NCI-H1930 (cell line): ENCODE measurements at places on chromosomes 7 and 10.

DNA sequence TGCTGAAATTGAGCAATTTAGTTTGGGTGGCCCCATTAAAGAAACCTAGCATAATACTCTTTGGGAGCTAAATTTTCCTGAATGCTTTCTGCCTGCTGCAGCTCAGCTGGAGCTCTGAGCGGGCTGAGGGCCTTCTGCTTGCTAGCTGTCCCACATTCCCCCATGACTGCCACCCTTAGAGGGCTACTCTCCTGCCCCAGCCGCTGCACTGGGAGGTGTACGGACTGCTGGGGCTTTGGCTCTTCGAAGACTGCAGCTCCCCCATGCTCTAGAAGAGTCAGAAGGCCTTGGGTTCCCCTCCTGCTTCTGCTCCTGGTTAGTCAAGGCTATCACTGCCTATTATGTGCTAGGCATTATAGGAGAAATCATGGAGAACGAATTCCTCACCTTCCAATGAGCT lies 31.5 kb downstream of the BLVRA start:
- no peak for DNase-seq

- DNase-seq, result no peak
These were observed at the start of gene MYL7 for GRCh38 chr7:44141221-44141850. Gene MYL7, minus strand, starts transcription at chr7:44141332. Its CDS starts 27 bp downstream, at chr7:44141305.

GRCh38 chr10:106560925-106561640 lies 603.4 kb downstream of the SORCS1 start:
- no peak for DNase-seq

DNA sequence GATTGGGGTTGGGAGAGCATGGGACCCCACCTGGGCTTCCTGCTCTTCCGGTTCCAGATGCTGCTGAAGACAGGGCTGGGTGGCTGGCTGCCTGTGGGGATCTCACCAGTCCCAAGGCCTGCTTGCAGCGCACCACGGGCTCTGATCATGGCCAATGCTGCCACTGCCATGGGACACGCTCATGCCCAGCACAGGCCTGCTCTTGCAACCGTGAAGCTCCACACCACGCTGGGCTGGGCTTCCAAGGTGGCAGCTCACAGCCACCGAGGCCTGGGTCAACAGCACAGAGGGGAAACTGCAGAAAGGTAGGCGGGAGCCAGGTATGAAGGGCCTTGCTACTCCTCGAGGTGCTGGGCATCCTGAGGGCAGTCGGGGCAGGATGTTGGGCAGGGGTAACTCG lies 72.1 kb upstream of the LRRC18 start:
- no peak for DNase-seq

DNA sequence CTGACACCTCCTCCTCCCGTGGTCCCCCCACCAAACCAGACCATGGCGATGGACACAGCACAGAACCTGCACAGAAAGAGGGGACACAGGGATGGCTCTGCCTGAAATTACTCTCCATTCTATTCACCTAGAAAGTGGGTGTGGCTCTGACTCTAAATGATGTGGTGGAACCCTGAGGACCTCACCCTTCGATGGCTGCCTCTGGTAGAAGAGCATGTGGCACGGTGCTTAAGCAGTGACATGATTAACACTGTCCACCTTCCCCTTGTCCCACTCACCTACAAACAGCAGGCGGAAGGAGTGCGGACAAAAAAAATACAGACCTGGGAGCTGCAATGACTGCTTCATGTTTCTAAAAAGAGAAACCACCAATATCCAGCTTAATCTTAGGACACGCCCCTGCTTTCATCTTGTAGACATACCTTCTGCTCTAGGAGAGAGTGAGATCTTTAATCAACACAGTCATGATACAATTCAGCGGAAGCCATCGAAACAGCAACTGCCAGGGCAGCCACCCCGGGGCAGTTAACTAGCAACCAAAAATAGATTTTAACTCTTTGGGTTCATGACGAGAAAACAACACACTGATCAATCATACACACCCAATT lies 11.4 kb downstream of the JCAD start:
- no peak for DNase-seq

DNA sequence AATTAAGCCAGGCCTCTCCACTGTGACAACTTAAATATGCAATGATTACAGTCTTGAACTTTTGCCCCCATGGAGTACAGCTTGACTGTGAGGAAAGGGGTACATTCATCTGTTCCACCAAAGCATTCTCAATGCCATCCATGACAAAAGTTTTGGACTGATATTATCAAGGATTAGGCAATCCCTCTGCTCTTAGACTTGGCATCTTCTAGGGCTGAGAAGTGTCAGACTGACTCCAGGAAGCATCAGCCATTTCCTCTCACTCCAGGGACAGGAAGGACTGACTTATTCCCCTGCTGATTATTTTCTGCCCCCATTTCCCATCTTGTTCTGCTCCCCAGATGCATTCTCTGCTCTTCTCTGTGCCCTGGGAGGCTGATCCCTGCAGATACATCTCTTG lies 69.7 kb downstream of the ZNF365 start:
- no peak for DNase-seq

GRCh38 chr7:47517821-47518480 lies 64.0 kb downstream of the TNS3 start:
- no peak for DNase-seq

GRCh38 chr7:90660819-90661218 lies 64.7 kb downstream of the CDK14 start:
- no peak for DNase-seq

DNA sequence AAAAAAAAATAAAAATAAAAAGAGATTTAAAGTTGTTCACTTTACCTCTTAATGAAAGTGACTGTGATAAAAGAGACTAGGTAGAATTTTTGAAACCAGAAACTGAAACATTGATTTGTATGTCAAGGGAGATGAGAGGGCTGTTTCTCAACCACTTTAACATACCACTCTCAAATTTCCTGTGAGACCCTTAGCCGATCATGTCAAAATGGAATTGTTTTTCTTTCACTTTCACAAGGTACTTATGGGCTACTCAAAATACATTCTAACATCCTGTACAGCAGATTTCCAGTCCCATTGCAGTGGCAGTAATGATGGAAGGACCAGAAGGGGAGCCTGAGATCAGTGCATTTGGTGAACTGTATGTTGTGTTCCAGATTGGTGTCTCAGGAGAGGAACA lies 261.2 kb downstream of the PPP1R3A start:
- no peak for DNase-seq

GRCh38 chr7:155738652-155739537 lies 73.4 kb downstream of the SHH start:
- DNase-seq, result no peak
